ENCODE measurements at places on chromosomes 4 and X. TPM values are rescaled to one million over a fixed set of nuclear protein-coding genes. Genes with fewer than 3 reads are reported as not detected.

The FGB gene
- not detected for total RNA-seq

The SERTM2 gene
- total RNA-seq: not detected

The CASP3 gene
- total RNA-seq: 58.0 TPM

The CENPVL1 gene
- total RNA-seq: not detected

The GDPD2 gene
- total RNA-seq: 0.22 TPM

The REPS2 gene
- not detected for total RNA-seq

The NOA1 gene
- 24.7 TPM for total RNA-seq

The PTPN13 gene
- 2.6 TPM for total RNA-seq

The PLAC1 gene
- total RNA-seq: not detected

The ZNF827 gene
- total RNA-seq: 12.2 TPM

The CNKSR2 gene
- 9.5 TPM for total RNA-seq

The EVC2 gene
- total RNA-seq: 0.72 TPM

GRCh38 chrX:40383360-40383759, 197.4 kb upstream of the ATP6AP2 start:
- H3K36me3 ChIP-seq: no peaks in the 10 kb centered on the region
- DNase-seq: no peak
- H3K4me1 ChIP-seq: peaks cover 1% of the 10 kb centered on the region
- H3K4me3 ChIP-seq: no peak overlapping the region

- H3K4me1 ChIP-seq: no peaks in the 10 kb centered on the region
- no peaks in the 10 kb centered on the region for H3K27me3 ChIP-seq
- DNase-seq: no peak
- no peaks in the 10 kb centered on the region for H3K36me3 ChIP-seq
Observed at GRCh38 chr4:125517831-125518230, 203.1 kb downstream of the FAT4 start.

DNA sequence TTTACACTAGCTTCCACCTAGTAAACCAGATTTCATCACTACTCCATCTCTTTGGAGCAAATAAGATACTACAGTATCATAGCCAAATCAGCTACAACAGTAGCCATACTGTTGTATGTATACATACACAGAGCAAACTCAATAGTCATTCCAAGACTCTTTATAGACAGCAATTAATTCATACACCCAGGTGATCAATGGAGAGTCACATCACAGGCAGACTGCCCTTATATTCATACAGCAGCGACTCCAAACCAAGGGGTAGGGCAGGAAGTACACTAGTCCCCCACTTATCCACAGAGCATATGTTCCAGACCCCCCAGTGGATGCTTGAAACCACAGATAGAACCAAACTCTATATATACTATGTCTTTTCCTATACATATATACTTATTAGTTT, 76.6 kb downstream of the FBXW7 start:
- peaks cover 74% of the 10 kb centered on the region for H3K4me1 ChIP-seq
- no peaks in the 10 kb centered on the region for H3K27me3 ChIP-seq
- peaks cover 18% of the 10 kb centered on the region for H3K36me3 ChIP-seq
- peak overlapping the region; percentile 83 for H3K27ac ChIP-seq

DNA sequence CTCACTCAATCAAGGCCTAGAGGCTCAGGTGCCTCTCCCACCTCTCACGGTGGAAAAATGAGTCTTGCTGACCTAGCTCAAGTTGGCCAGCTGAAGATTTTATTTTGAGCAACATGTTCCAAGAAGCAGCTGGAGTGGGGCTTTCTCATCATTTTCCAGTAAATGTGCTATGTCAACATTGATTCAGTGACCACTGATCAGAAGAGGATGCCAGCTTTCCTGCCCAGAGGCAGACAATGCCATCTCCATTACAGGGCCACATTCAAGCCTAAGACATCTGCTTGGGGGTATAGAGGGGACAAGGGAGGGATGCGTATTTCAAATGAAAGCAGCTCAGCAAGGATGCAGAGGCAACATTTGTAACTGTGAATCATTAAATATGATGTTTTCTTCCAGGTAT, 3.0 kb downstream of the MEPE start:
- no peak overlapping the region for H3K27ac ChIP-seq
- H3K4me3 ChIP-seq: no peak overlapping the region
- no peak for DNase-seq
- peaks cover 25% of the 10 kb centered on the region for H3K27me3 ChIP-seq
- no peaks in the 10 kb centered on the region for H3K36me3 ChIP-seq

- no peaks in the 10 kb centered on the region for H3K27me3 ChIP-seq
- DNase-seq: no peak
- no peak overlapping the region for H3K27ac ChIP-seq
Observed at GRCh38 chr4:41396214-41396613, 139.5 kb downstream of the UCHL1 start.

DNA sequence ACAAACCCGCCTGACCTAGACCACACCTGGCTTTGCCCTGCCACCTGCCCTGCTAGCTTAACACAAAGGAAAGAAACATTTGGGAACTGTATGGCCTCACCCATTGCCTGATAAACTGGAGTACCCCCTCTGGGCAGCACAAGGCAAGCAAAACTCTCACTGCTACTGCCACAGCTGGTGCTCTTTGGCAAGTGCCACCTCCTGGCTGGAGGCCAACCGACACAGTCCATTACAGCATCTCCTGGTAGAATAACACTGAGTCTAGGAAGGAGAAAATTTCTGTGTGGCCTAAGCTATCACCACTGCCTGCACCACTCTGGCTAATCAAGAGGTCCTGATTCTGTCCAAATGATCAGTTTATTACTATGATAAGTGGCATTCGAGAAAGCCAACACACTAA, 18.9 kb upstream of the SPANXN3 start:
- H3K36me3 ChIP-seq: no peaks in the 10 kb centered on the region
- H3K4me3 ChIP-seq: no peak overlapping the region
- DNase-seq: no peak
- no peaks in the 10 kb centered on the region for H3K27me3 ChIP-seq
- H3K27ac ChIP-seq: no peak overlapping the region
- no peaks in the 10 kb centered on the region for H3K4me1 ChIP-seq

DNA sequence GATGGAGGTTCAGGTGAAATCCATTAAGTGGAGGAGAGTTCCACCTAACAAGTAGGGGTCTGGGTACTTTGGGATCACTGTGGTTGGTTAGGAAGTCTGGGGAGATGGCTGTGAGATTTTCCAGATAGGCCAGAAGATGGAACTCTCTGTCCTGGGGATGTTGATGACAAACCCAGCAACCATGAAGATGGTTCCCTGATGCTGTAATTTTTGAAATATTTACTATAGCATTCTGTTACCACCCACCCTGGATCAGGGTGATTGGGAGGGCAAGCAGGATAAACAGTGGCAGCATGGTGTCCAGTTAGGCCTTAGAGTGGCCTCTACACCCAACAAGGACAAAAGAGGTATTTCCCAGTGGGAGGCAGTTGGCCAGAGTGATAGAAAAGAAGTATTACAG, 15.9 kb upstream of the NELFA start:
- no peak overlapping the region for H3K27ac ChIP-seq
- peaks cover 56% of the 10 kb centered on the region for H3K27me3 ChIP-seq
- no peak for DNase-seq
- no peaks in the 10 kb centered on the region for H3K4me1 ChIP-seq
- H3K36me3 ChIP-seq: no peaks in the 10 kb centered on the region

GRCh38 chrX:110657073-110657472, 138.5 kb downstream of the CHRDL1 start:
- no peak overlapping the region for H3K4me3 ChIP-seq
- no peaks in the 10 kb centered on the region for H3K27me3 ChIP-seq
- H3K27ac ChIP-seq: no peak overlapping the region
- no peaks in the 10 kb centered on the region for H3K36me3 ChIP-seq

GRCh38 chr4:127211650-127212560, 420.9 kb upstream of the INTU start:
- H3K27me3 ChIP-seq: no peaks in the 10 kb centered on the region
- H3K27ac ChIP-seq: no peak overlapping the region
- H3K4me1 ChIP-seq: no peaks in the 10 kb centered on the region
- DNase-seq: no peak
- no peaks in the 10 kb centered on the region for H3K36me3 ChIP-seq

GRCh38 chrX:72304877-72305276, 837 bp downstream of the CITED1 start:
- no peak overlapping the region for H3K27ac ChIP-seq
- H3K4me1 ChIP-seq: peaks cover 24% of the 10 kb centered on the region
- H3K36me3 ChIP-seq: no peaks in the 10 kb centered on the region

DNA sequence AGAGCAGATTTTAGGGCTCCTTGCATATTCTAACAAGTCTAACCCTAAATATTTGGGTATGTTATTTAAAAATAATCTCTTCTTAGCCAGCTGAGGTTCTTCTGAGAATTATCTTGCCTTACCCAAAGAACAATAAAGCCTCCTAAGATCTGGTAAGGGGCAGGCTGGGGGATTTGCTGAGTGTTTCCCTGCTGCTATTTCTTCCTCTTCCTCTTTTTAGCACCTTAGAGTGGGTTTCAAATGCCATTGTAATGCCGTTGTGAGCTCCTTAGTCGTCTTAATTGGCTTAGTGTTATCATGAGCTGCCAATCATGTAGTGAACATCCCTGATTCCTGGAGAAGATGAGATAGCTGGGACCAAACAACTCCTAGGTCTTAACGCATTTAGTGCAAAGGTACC, 15.4 kb downstream of the STOX2 start:
- H3K27me3 ChIP-seq: peaks cover 14% of the 10 kb centered on the region
- no peaks in the 10 kb centered on the region for H3K36me3 ChIP-seq
- no peak for DNase-seq
- H3K4me1 ChIP-seq: no peaks in the 10 kb centered on the region
- no peak overlapping the region for H3K4me3 ChIP-seq
- H3K27ac ChIP-seq: no peak overlapping the region

DNA sequence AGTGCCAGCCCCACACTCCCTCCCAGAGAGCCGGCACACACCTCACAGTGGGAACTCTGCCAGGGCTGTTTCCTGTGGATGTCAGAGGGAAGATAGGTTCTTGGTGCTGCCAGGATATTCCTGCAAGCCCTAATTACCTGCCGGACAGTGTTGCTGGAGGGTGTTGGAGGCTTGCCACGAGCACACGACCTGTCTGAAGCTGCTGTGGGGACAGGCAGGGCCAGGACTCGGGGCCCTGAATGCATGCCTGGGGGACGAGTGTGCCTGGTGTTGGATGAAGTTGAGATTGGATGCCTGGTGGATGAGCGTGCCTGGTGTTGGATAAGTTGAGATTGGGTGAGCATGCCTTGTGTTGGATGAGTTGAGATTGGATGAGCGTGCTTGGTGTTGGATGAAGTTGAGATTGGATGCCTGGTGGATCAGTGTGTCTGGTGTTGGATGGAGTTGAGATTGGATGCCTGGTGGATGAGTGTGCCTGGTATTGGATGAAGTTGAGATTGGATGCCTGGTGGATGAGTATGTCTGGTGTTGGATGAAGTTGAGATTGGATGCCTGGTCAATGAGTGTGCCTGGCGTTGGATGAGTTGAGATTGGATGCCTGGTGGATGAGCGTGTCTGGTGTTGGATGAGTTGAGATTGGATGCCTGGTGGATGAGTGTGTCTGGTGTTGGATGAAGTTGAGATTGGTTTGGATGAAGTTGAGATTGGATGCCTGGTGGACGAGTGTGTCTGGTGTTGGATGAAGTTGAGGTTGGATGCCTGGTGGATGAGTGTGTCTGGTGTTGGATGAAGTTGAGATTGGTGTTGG, 23.2 kb upstream of the UVSSA start:
- H3K4me1 ChIP-seq: peaks cover 10% of the 10 kb centered on the region
- DNase-seq: no peak
- H3K27me3 ChIP-seq: no peaks in the 10 kb centered on the region

DNA sequence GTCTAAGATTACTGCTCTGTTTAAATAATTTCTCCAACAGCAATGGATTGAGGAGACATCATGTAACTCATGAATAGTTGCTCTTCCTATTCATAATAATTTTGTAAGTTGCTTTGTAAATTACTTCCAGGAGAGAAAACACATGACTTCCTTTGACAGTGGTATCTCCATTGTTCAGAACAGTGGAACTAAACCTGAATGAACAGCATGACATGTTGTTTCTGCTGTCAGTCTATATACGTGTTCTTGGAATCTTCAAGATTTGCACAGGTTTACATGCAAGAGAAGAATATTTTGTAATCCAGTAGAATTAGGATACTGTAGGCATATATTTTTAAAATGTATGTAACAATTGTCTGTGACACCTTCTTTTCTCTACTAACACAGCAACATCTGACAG, 618.8 kb upstream of the GRID2 start:
- H3K4me3 ChIP-seq: no peak overlapping the region
- H3K4me1 ChIP-seq: no peaks in the 10 kb centered on the region
- H3K36me3 ChIP-seq: no peaks in the 10 kb centered on the region
- no peak for DNase-seq
